ENCODE measurements at places on chromosomes 2 and 18.

- DNase-seq: no peak
These were observed 301.4 kb upstream of the TNP1 start for GRCh38 chr2:217160978-217161973.

- no peak for DNase-seq
These were observed 1.3 kb downstream of the STK16 start for GRCh38 chr2:219246559-219246958.

DNA sequence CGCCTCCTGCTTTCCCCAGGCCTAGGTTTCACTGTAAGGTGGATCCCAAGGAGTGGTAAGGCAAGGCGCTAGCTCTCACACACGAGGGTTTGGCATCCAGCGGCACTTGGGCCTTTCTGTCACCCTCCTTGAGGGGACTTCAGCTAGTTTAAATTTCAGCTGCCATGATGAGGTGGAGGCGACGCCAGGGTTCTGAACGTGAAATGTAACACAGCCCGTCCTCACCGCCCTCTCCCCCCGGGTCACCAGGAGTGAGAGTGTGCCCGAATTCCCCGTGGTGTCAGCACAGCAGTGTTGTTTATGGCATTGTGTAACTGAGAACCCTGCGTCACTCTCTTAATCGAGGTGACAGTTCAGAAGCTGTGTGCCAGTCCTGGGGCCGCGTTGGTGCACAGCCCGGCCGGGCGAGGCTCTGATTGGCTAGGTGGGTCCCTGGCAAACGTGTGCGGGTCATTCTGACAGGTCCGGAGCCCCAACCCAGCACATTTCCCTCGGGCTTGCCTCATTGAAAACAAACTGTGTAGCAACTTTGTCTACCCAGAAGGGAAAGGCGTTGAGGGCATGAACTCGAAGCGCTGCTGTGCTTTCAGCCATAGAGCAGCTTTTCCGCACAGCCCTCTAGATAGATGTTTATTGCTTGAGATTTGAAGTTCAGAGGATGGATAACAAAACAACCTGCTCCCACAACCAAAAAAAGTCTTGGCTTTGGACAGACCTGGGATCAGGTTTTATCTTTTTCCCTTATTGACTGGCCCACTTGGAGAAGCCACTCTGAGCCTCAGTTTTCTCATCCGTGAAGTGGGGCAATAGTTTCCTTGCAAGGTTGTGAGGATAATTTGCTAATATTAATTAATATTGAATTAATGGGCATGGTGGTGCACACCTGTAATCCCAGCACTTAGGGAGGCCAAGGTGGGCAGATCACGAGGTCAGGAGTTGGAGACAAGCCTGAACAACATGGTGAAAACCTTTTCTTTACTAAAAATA is 4.9 kb downstream of the CIDEA start:
- no peak for DNase-seq

- DNase-seq: no peak
These were observed 270.6 kb downstream of the CDCA7 start for GRCh38 chr2:173625315-173625714.

DNA sequence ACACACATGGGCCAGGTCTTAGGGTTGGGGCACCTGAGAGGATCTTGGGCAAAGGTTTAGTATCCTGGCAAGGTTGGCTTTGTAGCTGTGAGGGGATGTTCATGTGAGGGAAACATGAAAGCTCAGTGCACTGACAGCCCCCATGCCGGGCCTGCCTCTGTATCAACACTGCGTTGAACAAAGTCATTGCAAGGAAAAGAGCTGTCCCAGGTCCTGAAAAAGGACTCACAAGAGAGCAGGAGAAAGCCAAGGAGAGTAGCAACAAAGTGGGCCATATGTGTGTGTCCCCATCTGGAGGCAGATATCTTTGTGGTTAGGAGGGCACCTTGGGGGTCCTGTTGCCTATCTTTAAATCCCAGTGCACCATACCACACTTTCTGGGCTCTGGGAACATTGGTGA is 237.8 kb upstream of the THSD7B start:
- DNase-seq: no peak

Data from cortex of kidney (tissue), 1 donor.